Omental fat pad (tissue), 4 donors: ENCODE measurements at places on chromosomes 7 and 10. TPM values are rescaled to one million over a fixed set of nuclear protein-coding genes. Genes with fewer than 3 reads are reported as not detected.

Gene CALHM1
- not detected for total RNA-seq

Gene DYDC1
- total RNA-seq, result not detected

Gene ABCC2
- 2.1 TPM for total RNA-seq

Gene DPYSL4
- 0.79 TPM for total RNA-seq

Gene OR2A42
- 1.0 TPM for total RNA-seq

Gene TMEM196
- not detected for total RNA-seq

DNA sequence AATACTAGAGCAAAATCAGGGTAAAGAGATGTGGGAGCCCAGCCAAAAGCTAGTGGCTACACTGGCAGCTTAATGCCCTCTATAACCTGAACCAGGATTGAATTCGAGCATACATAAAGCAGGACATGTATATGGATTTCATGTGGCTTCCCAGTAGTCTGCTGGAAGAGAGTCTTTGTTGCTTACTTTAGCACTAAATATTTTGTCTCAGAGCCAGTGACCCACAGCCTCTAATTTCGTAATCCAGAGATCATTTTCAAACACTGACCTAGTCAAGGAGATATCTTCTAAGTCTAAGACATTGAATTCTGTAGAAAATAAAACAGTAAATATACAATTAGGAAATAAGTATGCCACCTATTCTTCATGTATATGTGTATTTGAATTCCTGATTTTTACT lies 64.2 kb upstream of the GNAI1 start:
- DNase-seq, result no peak

DNA sequence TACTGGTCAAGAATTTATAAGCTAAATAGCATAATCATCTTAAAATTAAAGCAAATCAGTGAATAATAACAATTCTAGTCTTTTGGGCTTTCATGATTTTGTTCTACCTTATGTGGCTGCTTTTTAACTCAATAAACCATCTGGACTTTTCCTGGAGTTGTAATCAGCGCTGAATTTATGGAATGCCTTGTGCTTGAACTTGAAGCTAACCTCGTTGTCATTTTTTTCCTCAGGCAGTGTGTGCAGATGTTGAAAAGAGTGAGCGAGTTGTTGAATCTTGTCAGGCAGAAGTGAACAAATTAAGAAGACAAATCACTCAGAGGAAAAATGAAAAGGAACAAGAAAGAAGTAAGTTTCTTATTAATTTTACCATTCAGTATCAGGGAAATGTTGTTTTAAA lies 29.5 kb downstream of the ABRAXAS2 start:
- no peak for DNase-seq

DNA sequence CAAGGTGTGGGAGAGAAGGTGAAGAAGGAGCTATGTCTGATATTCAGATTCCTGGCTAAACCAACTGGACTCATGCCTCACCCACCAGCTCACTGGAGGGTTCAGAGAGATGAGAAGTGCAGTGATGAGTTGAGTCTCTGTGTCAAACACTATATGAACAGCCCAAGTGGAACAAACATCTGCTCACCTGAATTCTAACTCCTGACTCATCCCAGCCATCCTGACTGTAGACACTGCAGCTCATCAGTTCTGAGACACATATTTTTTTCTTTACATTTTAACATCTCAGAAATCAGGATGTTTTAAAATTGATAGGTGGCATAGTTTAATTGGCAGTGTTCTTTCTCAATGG lies 27.3 kb downstream of the GSDME start:
- no peak for DNase-seq

DNA sequence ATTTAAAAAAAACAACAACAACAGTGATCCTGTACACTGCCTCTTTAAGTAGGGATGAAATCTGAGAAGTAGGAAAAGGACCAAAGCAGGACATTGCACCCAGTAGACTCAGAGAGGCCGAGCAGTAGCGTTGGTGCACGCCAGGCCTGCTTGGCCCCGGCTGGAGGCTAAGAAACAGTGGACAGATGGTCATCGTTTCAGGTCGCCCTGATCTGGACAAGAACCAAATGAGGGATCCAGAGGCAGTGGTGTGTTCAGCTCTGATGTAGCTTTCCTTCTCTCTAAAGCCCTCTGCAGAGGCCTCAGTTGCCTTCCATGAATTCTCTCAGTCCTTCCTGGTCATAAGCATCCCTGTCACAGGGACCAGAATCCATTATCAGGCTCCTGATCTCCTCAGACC lies 142.2 kb upstream of the CDCA7L start:
- no peak for DNase-seq

GRCh38 chr7:30162133-30162532 lies 27.3 kb downstream of the MTURN start:
- DNase-seq, result no peak

DNA sequence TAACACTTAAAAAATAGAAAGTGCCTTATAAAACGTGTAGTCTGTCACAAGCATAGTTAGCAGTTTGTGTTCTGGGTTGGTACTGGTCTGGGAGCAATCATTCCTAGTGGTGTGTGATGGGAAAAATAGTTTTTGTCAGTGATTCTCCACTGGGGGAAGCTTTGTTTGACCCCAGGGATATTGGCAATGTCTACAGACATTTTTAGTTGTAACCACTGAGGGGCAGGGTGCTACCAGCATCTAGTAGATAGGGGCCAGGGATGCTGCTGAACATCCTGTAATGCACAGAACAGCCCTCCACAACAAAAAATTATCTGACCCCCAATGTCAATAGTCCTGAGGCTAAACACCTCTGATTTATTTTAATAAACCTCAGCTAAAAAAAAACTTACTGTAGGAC lies 51.6 kb upstream of the CREB5 start:
- DNase-seq, result no peak

- DNase-seq, result no peak
These were observed 895 bp upstream of the NAPEPLD start for GRCh38 chr7:103149808-103150180.

- DNase-seq, result no peak
These were observed 202.0 kb upstream of the DGKB start for GRCh38 chr7:15104411-15105092.

DNA sequence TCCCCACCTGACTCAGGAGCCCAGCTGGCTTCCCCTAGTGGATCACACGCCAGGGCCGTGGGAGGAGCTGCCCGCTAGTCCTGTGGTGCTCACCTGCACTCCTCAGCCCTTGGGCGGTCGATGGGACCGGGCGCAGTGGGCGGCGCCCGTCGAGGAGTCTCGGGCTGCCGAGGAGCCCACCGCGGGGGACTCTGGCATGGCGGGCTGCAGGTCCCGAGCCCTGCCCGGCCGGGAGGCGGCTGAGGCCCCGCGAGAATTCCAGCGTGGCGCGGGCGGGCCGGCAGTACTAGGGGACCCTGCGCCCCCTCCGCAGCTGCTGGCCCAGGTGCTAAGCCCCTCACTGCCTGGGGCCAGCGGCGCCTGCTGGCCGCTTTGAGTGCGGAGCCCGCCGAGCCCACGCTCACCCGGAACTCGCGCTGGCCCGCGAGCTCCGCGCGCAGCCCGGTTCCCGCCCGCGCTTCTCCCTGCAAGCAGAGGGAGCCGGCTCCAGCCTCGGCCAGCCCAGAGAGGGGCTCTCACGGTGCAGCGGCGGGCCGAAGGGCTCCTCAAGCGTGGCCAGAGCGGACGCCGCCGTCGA lies 367.9 kb downstream of the TYW1 start:
- no peak for DNase-seq

DNA sequence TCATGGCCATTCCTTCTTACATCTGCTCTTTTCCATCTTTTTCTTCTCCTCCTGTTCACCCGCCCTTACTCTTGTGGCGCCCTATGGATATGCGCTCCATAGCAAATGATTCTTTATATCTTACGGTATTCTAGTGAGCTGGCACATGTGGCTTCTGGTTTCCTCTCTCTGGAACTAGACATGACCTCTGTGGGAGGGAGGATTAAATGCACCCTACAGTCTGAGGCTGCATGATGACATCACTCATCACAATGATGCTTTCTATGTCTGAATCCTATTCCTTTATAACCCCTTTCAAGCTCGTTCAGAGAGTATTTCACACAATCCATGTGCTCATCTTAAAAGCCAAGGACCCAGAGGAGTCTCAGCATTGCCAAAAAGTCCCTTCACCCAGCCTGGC lies 153.3 kb downstream of the EGFR start:
- DNase-seq, result no peak

- no peak for DNase-seq
These were observed 10.5 kb downstream of the SKAP2 start for GRCh38 chr7:26853788-26854393.
